NCI-H2081 (cell line): ENCODE measurements at places on chromosomes 5 and 9.
A peak's percentile ranks its signal among the peaks of the same experiment; 100 is the strongest.

DNA sequence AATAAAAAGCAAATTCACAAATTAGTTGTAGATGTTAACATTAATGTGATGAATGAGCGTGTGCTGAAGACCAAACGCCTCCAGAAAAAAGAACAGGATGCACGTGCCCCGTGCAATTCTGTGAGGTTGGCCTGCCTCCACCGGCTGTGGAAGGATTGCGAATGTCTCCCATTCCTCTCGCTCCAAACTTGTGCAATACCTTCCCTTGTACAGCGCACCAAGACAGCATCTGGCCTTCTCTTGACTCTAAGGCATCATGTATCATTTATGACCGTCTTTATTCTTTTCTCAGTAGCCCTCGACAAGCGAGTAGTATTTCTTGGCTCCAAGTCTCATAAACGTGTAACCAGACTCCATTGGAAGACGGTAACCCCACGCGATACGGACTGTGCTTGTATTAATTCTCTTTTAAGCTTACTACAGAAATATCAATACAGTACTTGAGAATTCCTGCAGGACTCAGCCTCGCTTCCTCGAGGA is 1.5 kb upstream of the TESK1 start:
- no peak for DNase-seq

DNA sequence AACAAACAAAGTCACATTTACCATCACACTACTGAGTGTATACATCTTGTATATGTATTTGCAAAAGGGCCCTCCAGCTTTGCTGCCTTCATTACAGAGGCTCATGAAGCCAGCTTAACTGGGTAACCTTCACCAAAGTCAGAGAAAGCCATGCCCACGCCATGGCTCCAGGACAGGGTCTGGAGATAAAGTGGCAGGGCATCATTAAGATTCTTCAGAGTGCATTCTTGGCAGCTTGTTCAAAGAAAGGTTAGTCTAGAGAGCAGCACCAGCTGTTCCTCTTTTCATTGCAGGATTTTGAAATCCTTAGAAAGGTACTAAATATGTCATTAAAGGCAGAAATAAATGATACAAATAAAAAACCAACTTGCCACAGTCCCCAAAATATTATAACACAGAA is 333.2 kb downstream of the NDUFS4 start:
- no peak for DNase-seq

GRCh38 chr5:132877938-132878337 is 4.5 kb downstream of the LEAP2 start:
- DNase-seq = no peak

GRCh38 chr9:31950756-31951155 is 433.7 kb upstream of the ACO1 start:
- no peak for DNase-seq

- DNase-seq = no peak
These were observed 67.2 kb upstream of the STC2 start for GRCh38 chr5:173395257-173395932.

DNA sequence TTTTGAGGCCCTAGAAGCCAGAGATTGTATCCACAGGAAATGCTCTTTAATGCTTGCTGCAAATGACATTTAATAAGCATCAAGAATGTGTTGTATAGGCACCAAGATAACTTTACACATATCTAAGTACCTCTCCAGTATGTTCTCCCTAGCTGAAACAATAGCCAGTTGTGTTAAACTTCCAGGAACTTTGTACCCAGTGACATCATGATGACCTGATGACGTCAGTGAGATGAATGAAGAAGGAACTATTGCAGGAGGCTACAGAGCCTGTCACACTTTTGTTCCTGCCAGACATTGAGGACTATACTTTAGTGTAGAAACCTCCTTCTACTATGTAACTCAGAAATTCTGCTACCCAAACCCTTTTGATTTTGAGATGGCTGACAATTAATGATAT is 129.8 kb downstream of the CD180 start:
- DNase-seq = no peak

DNA sequence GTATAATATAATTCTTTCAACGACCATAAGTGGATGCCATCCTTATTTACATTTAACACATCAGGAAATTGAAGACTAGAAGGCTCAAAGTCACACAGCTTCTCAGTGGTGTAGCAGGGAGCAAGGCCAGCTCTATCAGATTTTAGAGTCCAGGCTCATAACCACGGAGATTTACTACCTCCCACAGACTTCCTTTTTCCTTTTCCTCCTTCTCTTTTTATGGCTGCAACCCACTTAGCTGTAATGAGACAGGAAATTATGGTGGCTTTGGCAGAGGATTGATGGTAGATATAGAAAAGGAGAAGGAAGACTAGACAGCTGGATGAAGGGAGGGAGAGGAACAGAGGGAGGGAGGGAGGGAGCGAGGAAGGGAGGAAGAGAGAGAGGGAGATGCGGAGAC is 47.4 kb downstream of the SPEF2 start:
- no peak for DNase-seq

- no peak for DNase-seq
These were observed 207.6 kb downstream of the HSPA4 start for GRCh38 chr5:133259199-133259997.

GRCh38 chr5:19771174-19771835 is 216.7 kb downstream of the CDH18 start:
- no peak for DNase-seq

DNA sequence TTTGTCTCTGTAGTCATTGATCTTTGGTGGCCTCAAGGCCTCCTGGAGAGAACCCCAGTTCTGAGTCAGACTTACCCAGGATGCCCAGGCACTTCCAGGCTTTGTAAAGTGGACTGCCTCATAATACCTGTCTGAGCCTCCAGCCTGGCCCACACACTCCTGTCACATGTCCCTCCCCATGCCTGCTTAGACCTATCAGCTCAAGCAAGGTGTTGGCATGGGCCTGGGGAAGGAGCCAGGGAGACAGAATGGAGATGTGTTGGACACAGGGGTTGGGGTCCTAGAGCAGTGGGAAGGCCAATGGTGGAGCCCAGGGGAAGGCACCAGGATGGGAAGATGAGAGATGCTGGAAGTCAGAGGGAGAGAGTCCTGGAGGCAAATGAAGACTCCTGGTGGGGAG is 136.2 kb downstream of the CFAP90 start:
- no peak for DNase-seq

GRCh38 chr9:72978744-72979143 is 25.9 kb upstream of the ALDH1A1 start:
- DNase-seq = no peak

DNA sequence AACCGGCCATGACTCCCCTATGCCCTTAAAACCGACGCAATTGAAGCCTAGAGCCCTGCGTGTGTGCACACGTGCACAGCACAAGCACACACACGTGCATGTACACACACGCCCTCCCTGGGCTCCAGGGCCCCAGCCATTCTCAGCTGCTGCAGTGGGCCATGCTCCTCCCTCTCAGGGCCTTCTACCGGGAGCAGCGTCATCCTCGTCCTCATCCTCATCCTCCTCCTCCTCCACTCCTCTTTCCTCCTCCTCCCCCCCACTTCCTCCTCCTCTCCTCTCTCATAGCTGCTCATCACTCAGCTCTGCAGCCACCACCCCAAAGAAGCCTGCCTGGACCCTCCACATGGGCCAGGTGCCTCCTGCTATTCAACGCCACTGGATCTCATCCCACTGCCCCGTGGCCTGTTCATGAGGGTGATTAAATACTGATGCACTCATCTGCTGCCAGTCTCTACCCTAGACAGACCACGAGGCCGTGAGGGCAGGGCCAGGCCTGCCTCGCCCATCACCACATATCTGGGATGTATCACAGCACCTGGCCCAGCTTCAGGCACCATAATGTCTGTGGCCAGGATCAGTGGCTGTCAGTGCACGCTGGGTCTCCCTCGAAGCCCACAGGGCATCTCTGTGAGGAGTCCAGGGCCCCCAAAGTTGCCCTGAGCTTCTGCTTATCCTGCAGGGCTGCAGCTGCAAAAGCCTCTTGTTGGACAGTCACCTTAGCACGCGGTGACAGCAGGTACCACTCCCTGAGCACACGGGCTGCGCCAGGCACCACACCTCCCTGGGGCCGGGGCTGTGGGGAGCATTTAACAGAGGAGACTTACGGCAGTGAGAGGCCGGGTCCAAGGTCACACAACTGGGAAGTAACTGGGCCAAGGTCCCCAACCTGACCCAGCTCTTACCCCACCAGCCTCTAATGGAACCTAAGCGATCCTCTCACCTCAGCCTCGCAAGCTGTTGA is 9.8 kb downstream of the FAM78A start:
- DNase-seq = no peak

DNA sequence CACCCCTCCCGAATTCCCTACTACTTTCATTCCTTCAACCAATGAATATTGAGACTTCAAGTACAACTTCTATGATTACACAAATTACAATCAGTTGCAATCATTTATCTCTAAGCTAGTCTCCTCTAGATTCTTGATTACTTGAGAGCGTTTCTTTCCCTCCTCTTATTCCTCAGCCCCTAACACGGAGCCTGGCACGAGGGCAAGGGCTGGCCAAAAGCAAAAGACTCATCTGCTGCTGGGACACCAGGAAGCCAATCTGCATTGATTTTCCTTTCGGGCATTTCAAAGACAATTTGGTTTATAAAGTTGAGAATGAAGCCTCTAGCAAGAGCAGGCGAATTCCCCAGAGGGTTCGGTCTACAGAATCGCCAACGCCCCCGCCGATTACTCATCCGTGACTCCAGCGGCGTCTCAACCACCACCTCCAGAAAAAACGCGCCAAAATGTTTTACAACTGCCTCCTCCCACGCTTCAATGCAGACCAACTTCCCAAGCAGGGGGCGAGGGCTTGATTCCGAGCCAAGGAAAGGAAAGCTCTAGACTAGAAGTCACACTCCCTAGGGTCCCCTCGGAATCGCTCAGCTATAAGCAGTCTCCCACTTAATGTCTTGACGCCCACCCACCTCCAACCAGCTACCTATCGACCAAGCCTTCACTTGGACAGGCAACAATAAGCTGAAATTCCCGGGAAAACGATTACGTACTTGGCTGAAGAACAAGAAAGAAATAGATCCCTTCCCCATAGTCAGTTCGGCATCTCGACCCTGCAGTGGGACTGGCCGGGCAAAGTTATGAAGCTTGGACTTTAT is 1.5 kb downstream of the PCSK1 start:
- peak; percentile 65 for DNase-seq

GRCh38 chr5:149320791-149321330 is 24.4 kb upstream of the GRPEL2 start:
- DNase-seq = peak; percentile 52

DNA sequence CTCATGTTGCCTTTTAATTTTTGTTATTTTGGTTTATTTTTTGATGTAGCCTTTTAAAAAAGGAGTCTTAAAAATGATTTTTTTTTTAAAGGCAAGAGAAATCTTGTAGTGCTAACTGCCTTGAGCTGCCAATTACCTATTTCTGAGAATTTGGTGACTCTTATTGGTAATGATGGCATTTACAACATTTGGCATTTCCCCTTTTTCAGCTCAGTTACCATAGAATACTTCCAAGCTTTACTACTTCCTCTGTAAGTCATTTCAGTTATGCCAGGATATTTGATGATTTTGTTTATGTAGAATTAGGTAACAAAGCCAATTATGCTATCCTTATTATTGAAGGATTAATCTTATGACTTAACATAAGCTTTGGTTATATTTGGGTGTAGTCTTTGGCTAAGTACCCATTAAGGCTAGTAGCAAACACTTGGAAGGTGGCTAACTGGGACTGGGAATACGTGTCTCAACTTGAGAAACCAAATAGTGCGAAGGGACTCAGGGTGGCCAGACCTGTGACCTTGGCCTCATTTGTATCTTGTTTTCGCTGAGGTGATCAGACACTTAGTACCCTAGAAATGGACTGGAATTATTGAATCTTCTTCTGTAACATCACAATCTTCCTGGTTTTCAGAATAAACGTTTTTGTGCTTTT is 27.7 kb downstream of the CDC37L1 start:
- DNase-seq = no peak

GRCh38 chr5:62059960-62060359 is 246.0 kb upstream of the KIF2A start:
- no peak for DNase-seq

DNA sequence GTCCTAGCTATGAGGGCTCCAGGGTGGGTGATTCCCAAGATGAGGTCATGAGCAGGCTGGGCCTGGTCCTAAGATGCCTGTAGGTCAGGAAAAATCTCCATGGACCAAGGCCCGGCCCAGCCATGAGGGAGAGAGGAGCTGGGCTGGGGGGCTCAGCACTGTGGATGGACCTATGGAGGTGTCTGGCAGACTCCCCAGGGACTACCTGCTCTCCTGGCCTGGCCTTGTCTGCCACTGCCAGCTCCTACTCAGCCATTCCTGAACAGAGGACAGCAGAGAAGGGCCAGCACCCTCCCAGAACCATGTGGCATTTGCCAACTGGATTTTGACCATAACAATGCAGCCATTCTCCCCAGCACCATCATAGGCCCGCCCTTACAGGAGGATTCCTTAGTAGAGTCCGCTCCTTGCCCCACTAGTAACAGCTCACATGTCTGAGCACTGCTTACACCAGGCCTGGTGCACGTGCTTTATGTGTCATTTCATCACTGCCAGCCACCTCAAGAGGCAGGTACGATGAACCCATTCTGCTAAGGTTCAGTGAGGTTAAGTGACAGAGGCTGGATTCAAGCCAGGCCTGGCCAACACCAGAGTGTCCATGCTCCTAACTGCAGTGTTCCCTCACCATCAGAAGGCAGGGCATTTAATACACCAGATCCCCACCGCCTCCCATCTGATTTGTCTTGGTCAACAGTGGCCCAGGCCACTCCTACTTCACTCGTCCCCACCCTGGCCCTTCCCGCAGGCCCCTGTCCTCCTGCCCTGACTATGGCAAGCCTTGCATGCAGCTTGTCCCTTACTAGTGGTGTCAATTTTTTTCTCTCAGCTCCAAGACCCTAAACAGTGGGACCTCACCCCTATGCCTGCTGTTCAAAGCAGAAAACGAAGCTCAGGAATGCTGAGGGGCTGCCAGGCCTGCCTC is 669 bp downstream of the IL13 start:
- no peak for DNase-seq

DNA sequence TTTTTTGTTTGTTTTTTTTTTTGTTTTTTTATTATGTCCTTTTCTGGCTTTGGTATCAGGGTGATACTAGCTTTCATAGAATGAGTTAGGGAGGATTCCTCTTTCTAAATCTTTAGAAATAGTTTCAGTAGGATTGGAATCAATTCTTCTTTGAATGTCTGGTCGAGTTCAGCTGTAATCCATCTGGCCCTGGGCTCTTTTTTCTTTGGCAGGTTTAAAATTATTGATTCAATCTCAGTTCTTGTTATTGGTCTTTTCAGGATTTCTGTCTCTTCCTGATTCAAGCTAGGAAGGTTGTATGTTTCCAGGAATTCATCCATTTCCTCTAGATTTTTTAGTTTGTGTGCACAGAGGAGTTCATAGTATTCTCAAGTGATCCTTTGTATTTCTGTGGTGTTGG is 34.9 kb downstream of the IQGAP2 start:
- DNase-seq = no peak

DNA sequence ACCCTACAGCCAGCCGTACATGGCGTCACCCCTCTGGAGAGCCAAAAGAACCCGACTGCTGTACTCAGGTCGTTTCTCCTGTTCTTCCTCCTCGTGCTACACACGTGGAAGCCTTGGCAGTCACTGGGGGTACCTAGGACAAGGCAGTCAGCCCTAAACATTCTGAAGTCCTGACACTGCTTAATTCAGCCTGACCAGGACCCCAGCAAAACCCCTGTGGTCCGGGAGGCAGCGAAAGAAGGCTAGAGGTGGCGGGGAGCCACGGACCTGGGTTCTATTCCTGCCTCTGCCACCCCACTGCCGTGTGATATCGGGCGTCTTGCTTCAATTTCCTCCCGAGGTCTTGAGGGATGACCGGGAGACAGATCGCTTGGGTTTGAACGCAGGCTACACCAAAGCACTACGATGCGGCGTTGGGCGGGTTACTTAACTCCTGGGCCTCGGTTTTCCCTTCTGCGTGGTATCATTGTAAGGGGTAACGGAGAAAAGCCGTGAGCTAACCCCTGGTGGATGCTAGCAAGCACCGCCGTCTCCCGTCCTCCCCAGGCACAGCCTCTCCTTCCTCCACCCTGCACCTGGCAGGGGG is 429 bp upstream of the ARL10 start:
- no peak for DNase-seq
